Neural crest cell (in vitro differentiated cells): ENCODE measurements at places on chromosomes 4 and X.

GRCh38 chr4:129231945-129232588 lies 136.1 kb downstream of the C4orf33 start:
- DNase-seq, result no peak

GRCh38 chrX:136627409-136627808 lies 20.5 kb upstream of the CD40LG start:
- no peak for DNase-seq

- DNase-seq, result no peak
Observed at GRCh38 chrX:154046031-154046781, 26.5 kb upstream of the IRAK1 start.

DNA sequence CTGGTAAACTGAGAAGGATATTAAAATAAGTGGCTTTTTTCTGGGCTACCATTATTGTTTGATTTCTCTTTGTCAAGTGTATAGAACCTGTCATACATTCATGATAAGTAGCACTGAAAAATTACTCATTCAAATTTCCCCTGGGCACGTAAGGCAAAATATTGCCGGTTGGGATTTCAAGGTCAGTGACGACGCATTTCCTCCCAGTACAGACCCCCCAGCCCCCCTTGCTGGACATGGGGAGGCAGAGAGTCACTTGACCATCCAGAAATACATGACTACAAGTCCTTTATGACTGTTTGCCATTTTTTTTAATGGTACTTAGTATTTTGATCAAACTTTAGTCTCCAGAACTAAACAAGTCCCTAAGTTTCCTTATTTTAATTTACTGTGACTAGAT lies 6.8 kb upstream of the MND1 start:
- no peak for DNase-seq
